Caco-2 (cell line): ENCODE measurements at places on chromosomes 4 and X. TPM values are rescaled to one million over a fixed set of nuclear protein-coding genes. Genes with fewer than 3 reads are reported as not detected.

- H3K4me1 ChIP-seq = no peaks in the 10 kb centered on the region
These were observed 188.0 kb upstream of the TBC1D9 start for GRCh38 chr4:140944199-140944515.

- H3K27me3 ChIP-seq = no peaks in the 10 kb centered on the region
- no peak for DNase-seq
- no peaks in the 10 kb centered on the region for H3K36me3 ChIP-seq
- no peak overlapping the region for H3K27ac ChIP-seq
- H3K4me3 ChIP-seq = no peak overlapping the region
These were observed 71.3 kb downstream of the SOX3 start for GRCh38 chrX:140433582-140433981.

Gene RASL11B
- 19.6 and 23.3 TPM in 2 replicates for total RNA-seq

DNA sequence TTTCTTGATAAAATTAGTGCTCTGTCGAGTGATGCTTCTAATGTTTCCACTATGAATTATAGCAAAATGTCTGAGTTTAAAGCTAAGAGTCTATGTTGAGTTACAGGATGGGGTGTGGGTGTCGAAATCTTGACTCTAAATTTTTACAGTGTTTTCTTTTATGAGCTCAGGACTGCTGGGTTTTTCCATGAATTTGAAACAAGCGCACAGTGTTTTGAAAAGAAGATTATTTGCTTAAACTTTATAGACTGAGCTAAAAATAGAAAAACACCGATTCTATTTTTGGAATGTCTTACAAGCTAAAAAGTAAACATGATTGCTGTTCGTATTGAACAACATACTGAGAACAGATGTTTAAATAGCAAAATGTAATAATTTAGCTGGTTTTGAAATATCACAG is 7.5 kb downstream of the PTTG2 start:
- H3K27me3 ChIP-seq = no peaks in the 10 kb centered on the region
- DNase-seq = no peak
- H3K4me1 ChIP-seq = peaks cover 10% of the 10 kb centered on the region
- no peak overlapping the region for H3K4me3 ChIP-seq
- H3K36me3 ChIP-seq = no peaks in the 10 kb centered on the region

DNA sequence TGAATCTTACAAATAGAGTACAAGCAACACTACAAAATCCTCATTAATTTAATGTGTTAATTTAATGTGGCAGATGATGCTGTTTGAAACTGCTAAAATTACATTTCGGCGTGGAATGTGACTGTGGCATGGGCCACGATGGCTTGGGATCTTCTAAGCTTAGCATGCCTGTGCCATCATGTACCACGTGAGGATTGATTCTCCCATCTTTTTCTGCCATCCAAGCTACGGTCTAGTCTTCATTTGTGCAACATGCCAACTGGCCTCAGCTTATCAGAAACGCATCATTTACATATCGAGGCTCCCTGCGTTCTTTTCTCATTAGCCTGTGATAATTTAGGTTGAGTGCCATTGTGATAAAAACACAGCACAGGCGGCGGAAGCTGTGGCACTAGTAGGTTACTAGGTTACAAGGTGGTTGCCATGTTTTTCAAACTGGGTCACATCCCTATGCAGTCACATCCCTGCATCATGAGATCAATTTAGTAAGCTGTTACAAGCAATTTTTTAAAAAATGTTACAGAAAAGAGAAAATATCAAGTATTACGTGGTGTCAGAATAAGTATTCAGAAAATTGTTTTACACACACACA is 189.9 kb upstream of the RBPJ start:
- DNase-seq = no peak
- H3K27ac ChIP-seq = no peak overlapping the region
- H3K27me3 ChIP-seq = no peaks in the 10 kb centered on the region
- H3K36me3 ChIP-seq = no peaks in the 10 kb centered on the region
- no peak overlapping the region for H3K4me3 ChIP-seq

Gene SAGE1
- not detected in 2 replicates for total RNA-seq

Gene BEX5
- total RNA-seq = not detected in 2 replicates

DNA sequence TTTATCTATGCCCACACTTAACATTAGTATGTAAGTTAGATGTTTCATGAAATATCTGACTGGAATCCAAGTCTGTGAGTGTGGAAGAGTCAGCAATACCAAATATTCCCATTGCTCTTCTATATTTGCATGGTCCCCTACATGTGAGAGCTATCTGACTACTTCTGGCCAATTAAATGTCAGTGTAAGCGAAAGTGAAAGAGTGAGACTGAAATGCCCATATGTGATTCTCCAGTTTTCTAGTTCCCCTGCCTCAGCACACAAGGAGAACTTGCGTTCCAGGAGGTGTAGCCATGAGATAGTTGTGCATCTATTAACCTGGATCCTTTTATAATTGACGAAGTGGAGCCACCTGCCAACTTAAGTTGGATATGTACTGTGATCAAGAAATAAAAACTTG is 50.1 kb upstream of the GLRB start:
- no peaks in the 10 kb centered on the region for H3K36me3 ChIP-seq
- no peak overlapping the region for H3K4me3 ChIP-seq
- no peak overlapping the region for H3K27ac ChIP-seq
- DNase-seq = no peak
- no peaks in the 10 kb centered on the region for H3K27me3 ChIP-seq

DNA sequence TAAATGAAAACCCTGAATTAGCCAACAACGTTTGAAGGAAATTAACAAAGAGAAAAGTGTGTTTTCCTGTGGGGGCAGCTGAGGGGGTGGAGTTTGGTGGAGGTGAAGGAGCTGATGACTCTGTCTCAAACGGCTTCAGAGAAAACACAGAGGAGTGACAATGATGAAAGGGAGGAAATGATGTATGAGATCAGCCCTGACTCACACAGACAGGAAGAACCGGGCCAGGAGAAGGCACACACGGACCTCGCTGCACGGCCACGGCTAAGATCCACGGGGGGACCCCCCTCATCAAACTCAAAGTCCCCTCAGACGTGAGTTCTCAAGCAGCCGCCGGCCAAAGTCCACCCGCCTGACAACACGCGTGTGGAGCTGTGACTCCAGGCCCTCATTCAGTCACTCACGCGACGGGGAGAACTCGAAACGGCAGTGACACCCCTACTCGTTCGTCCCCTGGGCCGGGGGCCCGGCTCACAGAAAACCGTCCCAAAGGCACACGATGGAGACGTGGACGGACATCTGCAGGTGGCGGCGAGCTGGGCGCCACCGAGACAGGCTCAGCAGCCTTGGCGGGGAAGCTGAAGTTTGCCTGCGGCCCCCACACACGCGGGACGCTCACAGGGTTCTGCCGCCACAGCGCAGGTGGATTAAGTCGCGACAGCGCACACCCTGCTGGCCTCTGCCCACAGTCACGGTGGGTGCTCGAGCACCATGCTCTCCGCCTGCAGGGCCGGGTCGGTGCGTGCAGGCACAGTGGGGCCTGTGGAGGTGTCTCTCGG is 28.8 kb downstream of the PPP2R3B start:
- no peak overlapping the region for H3K4me3 ChIP-seq
- peaks cover 3% of the 10 kb centered on the region for H3K36me3 ChIP-seq
- no peaks in the 10 kb centered on the region for H3K27me3 ChIP-seq
- no peak overlapping the region for H3K27ac ChIP-seq

DNA sequence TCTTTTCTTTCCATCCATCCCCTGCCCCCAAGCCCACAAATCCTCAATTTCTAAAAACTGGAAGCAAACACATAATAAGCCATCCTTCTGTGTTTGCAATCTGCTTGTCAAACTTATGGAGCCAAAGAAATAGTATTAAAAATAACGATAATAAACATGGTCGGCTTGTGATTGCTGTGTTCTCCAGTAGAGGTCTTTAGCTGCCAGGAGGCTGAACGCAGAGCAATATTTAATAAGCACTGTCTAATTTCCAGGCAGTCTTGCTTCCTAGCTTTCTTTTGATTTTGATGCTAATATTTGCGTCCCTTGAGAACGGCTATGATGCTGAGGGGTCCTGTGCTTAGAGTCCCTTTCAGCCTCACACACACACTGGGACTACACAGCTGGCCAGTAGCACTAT is 3.2 kb upstream of the HELT start:
- H3K36me3 ChIP-seq = no peaks in the 10 kb centered on the region
- DNase-seq = no peak
- H3K27ac ChIP-seq = no peak overlapping the region
- H3K4me3 ChIP-seq = no peak overlapping the region

GRCh38 chrX:10714531-10714930 is 94.1 kb upstream of the MID1 start:
- no peak overlapping the region for H3K27ac ChIP-seq
- H3K36me3 ChIP-seq = no peaks in the 10 kb centered on the region
- DNase-seq = no peak
- no peaks in the 10 kb centered on the region for H3K4me1 ChIP-seq

- peaks cover 29% of the 10 kb centered on the region for H3K4me1 ChIP-seq
- H3K27me3 ChIP-seq = no peaks in the 10 kb centered on the region
- H3K36me3 ChIP-seq = no peaks in the 10 kb centered on the region
- H3K4me3 ChIP-seq = no peak overlapping the region
- H3K27ac ChIP-seq = no peak overlapping the region
These were observed 65.3 kb downstream of the ELOVL6 start for GRCh38 chr4:110132816-110133719.

DNA sequence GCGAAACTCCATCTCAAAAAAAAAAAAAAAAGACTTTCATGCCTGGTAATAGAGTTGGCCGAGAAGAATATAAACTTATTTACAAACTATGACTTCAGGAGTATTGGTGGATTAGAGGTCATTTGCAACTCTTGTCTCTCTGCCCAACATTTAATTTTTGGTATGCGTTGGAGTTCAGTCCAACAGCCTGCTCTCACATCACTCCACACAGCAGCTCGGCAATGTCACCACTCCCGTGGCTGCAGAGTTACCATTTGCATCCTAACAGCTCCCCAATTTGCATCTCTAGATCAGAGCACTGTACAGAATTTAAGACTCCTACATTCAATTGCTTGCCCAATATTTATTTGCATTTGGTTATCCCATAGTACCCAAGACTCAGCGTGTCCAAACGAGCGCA is 40.9 kb upstream of the AP1AR start:
- H3K27me3 ChIP-seq = no peaks in the 10 kb centered on the region
- H3K4me3 ChIP-seq = no peak overlapping the region
- H3K4me1 ChIP-seq = no peaks in the 10 kb centered on the region
- no peak for DNase-seq

Gene VCX
- total RNA-seq = not detected in 2 replicates

DNA sequence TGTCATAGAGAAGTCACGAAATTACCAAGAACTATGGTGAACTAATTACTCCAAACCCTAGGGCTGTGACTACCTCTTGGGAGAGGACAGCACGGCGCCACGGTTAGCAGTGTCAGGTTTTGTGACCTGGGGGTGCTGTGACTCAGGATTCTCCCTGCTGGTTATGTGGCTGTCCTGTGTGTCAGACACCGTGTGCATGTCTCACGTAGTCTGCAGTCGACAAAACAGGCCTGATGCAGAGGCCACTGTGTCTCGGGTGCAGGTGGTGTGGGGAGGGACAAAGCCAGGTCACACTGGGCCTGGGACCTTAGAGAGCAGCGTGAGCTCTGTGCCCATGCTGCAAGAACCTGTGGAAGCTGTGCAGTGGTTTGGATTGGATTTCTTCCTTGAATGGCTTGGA is 34.1 kb downstream of the TNIP2 start:
- no peaks in the 10 kb centered on the region for H3K27me3 ChIP-seq
- H3K4me3 ChIP-seq = no peak overlapping the region

Gene DNAAF6
- not detected in 2 replicates for total RNA-seq

GRCh38 chr4:127503111-127503510 is 129.6 kb upstream of the INTU start:
- H3K4me3 ChIP-seq = no peak overlapping the region
- H3K27ac ChIP-seq = no peak overlapping the region
- H3K36me3 ChIP-seq = no peaks in the 10 kb centered on the region
- H3K4me1 ChIP-seq = no peaks in the 10 kb centered on the region
- no peaks in the 10 kb centered on the region for H3K27me3 ChIP-seq

GRCh38 chr4:88758264-88758663 is 60.6 kb upstream of the NAP1L5 start:
- peaks cover 20% of the 10 kb centered on the region for H3K4me1 ChIP-seq
- no peak overlapping the region for H3K27ac ChIP-seq
- no peaks in the 10 kb centered on the region for H3K27me3 ChIP-seq
- no peaks in the 10 kb centered on the region; the same call in 1 of the 2 replicates for H3K36me3 ChIP-seq
- H3K4me3 ChIP-seq = no peak overlapping the region

DNA sequence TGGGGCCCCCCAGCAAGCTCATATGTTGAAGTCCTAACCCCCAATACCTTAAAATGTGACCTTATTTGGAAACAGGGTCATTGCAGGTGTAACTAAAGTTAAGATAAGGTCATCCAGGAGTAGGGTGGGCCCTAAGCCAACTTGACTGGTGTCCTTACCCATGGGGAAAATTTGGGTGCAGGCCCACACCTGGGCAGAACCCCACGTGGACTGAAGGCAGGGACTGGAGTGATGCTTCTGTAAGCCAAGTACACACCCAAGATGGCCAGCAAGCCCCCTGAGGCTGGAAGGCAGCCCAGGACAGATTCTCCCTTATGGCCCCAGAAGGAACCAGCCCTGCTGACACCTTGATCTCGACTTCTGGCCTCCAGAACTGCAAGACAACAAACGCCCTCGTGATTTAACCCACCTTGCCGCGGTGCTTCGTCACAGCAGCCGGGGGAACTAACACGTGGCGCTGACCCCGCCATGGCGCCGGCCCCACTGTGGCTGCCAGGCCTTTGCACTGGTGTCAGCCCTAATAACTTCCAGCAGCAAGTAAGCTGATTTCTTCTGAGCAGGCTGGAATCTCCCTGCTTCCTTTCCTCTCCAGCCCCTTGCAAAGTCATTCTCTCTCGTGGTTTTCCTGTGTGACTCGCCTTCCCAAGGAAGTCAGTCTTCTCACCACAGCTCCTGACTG is 23.2 kb upstream of the MXD4 start:
- H3K27ac ChIP-seq = no peak overlapping the region
- no peak for DNase-seq
- H3K4me3 ChIP-seq = no peak overlapping the region
- no peaks in the 10 kb centered on the region; the same call in 1 of the 2 replicates for H3K27me3 ChIP-seq
- H3K4me1 ChIP-seq = no peaks in the 10 kb centered on the region

GRCh38 chr4:75037252-75037651 is 104.3 kb downstream of the PARM1 start:
- DNase-seq = no peak
- no peak overlapping the region for H3K27ac ChIP-seq
- H3K36me3 ChIP-seq = no peaks in the 10 kb centered on the region
- H3K4me1 ChIP-seq = no peaks in the 10 kb centered on the region
- no peaks in the 10 kb centered on the region for H3K27me3 ChIP-seq

Gene DCAF12L1
- not detected in 2 replicates for total RNA-seq

DNA sequence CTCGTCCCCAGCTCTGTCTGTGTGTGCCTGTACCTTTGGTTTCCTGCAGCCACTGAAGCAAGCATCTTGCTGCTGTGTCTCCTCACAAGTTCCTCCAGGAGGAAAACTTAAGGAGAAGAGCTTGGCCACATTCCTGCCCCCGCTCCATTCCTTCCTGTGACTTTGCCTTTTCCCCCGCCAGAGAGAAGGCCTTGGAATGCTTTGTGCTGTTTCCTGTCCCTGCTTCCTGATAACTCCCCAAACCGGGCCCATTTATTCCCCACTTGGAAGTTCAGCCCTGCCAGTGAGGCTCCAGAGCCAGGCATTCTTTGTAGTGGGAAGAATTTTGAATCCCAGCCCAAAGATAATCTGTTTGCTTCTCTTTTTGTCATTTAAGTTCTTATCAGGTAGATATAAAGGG is 33.1 kb downstream of the SMIM10L2A start:
- no peak for DNase-seq
- H3K4me1 ChIP-seq = no peaks in the 10 kb centered on the region
- H3K36me3 ChIP-seq = no peaks in the 10 kb centered on the region
- H3K4me3 ChIP-seq = no peak overlapping the region
- no peak overlapping the region for H3K27ac ChIP-seq

GRCh38 chrX:103423955-103424638 is 47.8 kb downstream of the BEX3 start:
- H3K36me3 ChIP-seq = no peaks in the 10 kb centered on the region
- DNase-seq = no peak
- H3K27ac ChIP-seq = no peak overlapping the region
- H3K4me1 ChIP-seq = 0 out of 2 replicates have a peak, but pooled peaks cover 6% of the 10 kb centered on the region
- H3K27me3 ChIP-seq = no peaks in the 10 kb centered on the region
